Posterior cingulate gyrus (tissue), 11 donors: ENCODE measurements at places on chromosomes 12 and 14.
A peak's percentile ranks its signal among the peaks of the same experiment; 100 is the strongest.

GRCh38 chr12:54988402-54989054 lies 4.0 kb upstream of the TESPA1 start:
- DNase-seq: peak; percentile 99

DNA sequence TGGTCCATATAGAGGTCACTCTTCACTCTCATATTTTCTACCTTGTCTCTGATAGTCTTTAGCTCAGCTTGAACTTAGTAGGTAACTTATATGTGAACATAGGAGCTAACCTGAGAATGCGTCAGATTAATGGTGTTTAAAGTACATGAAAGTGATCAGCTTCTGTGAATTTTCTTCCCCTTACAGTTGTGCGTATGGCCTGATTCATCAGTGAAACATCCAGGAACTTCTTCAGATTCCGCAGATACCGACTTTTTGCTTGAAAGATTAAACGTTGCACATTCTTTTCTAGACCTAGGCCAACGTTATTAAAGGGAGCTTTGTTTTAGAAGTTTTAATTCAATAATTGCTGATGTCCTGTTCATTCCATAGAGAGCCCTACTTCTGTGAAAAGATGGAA lies 1945.1 kb upstream of the SEL1L start:
- no peak for DNase-seq

DNA sequence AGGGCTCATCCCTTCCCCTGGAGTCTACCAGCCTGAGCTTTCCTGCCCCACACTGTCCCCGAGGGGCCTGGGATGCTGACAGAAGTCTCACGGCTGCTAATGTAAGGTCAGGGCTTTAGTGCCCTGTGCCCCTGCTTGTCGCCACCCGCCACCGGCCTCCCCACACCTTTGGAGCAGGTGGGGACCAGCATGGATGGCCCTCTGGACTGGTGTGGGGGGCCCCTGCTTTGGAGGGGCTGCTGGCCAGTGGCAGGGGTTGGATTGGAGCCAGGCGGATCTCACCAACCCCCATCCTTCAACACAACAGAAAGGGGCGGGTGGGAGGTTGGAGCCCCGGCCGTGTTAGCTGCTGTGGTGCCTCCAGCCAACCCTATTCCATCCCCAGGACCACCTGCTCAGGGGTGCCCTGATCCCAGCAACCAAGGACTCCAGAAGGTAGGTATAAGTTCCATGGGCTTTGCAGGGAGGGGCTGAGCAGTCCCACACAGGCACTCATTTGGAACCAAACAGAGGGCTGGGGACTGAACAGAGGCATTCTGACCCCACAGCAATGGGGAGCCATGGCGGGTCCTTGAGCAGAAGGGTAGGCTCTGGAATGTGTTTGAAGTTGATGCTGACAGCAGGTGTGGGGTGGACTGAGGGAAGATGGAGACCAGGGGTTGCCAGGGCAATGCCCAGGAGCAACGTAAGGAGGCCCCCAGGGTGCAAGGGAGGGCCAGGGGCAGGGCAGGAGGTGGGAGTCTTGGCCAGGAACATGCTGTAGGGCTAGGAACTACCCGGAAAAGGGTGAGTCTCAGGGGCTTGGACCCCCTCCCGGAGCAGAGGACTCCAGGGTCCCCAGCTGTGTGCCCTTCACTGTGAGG lies 145.1 kb upstream of the C14orf180 start:
- DNase-seq: no peak

DNA sequence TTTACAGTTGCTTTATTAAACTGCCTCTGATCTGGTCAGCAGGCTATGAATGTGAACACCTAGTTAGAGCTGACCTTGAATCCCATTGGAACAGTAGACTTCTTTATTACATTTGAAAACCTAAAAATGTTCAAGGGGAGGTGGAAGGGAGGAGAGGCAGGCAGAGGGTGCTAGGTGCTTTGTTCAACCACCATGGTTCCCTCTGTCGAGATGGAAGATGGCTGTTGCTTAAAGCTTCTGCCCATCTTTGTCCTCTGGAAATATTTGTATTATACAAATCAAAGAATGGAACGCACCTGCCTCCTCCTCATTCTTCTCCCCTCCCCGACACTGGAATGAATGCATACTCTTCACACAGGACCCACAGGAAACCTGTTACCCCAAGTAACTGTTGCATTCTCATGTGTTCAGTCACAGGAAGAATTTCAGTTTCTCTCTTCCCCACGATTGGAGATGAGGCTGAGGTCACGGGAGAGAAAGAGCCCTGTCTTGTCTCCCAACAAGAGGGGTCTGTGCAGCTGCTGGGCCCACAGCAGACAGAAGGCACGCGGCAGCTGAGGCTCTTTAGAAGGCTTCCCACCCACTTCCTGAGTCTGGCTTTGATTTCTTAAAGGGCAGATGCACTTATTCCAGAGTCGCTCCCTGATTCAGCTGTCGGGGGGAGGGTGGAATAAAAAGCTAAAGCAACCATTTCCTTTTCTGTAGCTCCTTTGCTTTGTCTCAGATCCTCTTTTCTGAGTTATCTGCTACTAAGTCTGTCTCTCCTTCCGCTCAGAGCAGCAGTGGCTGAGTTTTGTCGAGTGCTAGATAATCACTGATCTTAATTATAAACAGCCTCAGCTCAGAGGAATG lies 217.9 kb upstream of the BTG1 start:
- DNase-seq: peak; percentile 20

DNA sequence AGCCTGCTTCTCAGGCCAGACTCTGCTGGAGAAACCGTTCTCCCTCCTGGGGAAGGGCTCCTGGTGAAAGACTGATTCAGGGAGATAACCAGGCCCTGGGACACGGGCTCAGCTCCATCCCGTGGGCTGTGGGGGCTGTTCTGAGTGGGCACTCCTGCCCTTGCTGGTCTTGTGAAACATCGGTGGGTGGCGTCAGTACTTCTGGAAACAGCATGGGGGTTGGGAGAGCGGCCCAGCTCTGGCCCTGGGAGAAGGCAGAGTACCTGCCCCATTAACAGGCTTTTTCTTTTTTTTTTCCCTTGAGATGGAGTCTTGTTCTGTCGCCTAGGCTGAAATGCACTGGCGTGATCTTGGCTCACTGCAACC lies 786 bp downstream of the SLC25A47 start:
- no peak for DNase-seq

DNA sequence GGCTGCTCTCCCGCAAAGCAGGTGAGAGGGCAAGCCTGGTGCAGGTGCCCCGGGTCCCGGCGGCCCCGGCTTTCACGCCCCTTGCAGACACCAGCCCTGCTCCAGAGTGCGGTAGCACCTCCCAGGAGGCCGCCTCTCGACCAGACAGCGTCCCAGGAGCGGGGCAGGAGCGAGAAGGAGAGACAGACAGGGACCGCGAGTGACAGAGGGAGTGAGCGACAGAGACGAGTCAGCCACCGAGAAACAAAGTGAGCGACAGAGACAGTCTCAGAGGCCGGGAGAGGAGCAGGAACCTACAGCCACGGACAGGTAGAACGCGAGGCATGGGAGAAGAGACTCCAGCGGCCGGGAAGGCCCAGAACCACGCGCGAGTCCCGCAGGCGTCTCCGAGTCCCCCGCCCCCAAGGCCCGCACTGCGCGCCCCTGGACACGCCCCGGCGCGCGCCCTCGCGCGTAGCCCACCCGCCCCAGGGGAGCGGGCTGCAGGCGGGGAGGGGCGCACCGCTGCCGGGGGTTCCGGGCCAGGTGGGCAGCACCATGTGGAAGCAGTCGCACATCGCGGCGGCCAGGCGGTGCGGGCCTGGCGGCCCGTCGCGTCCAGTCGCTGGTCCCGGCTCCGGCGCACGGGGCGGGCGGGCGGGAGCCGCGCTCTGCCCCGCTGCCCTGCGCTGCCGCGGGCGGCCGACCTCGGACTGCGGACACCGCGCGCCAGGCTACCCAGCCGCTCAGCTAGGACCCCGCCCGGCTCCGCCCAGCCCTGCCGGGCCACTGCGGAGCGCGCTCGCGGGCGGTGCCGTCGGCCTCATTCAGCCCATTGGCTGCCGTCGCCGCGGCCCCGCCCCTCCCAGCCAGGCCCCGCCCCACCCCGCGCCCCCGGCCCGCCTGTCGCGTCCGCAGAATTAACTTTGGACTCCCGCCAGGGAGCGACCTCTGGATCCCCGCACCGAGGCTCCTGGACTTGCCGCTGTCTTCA lies at the start of gene AHNAK2:
AHNAK2 (minus strand) TSS at position 694 of the 973 bp plus-strand sequence; CDS start at position 557, 137 bp downstream.
- no peak for DNase-seq

- no peak for DNase-seq
Measured at GRCh38 chr14:77377502-77377844, 294 bp downstream of the SAMD15 start.

DNA sequence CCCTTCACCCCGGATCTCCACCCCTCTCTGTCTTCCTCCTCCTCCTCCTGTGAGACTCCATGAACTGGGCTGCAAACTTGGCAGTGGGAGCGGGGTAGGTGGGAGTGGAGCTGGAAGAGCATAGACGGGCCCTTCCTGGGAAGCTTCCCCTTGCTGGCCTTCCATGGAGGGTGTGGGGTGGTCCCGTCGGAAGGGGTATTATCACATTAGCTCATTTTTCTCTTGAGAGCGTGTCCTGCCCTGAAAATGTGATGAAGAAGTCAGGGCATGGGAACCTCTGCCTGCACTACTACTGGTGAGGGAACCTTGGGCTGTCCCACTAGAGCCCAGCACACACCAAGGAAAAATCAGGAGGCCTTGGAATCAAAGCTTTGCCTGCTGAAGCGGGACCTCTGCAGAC lies 66.5 kb downstream of the CACNA1C start:
- no peak for DNase-seq

- peak; percentile 39 for DNase-seq
Measured at GRCh38 chr14:24365600-24366412, 2.2 kb upstream of the NFATC4 start.

DNA sequence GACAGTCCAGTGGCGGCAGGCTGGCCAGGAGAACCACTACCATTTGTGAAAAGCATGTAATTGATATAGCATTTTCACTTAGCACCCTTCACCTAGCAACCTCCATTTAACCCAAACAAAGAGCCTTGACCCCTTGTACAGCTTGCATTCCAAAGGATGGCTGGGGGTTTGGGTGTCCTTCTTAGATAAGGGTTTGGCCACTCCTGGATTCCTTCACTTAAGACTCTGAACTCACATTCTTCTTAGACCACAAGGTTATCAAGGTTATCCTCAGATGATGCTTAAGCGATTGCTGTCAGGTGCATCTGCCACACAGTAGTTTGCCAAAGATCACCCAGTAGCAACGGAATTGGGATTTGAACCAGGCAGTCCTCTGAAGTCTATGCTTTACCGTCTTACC lies 102.8 kb downstream of the ZNF664 start:
- DNase-seq: no peak

- no peak for DNase-seq
Measured at GRCh38 chr12:85659754-85660530, 176.3 kb downstream of the RASSF9 start.

DNA sequence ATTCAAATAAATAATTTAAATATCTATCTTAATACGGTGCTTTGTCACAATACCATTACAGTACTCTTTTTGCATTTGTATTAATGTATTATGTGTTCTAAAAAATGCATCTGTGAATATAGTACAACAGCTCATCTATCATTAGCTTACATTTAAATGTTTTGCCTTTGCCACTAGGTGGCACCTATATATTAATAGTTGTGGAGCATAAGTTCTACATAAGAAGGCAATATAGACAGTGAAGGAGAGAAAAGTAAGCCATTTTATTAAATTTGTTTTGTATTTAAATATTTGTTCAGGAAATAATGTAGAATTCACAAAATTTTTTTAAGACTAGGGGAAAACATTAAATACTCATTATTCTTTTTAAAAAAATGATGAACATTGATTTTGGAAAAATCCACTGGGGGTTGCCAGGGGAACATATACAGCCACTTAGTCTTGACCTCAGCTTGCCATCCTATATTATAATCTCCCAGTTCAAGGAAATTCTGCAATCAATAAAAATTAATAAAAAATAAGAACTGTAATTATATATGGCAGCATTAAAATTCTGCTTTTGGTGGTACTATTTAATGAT lies 9.8 kb downstream of the CCER1 start:
- no peak for DNase-seq

DNA sequence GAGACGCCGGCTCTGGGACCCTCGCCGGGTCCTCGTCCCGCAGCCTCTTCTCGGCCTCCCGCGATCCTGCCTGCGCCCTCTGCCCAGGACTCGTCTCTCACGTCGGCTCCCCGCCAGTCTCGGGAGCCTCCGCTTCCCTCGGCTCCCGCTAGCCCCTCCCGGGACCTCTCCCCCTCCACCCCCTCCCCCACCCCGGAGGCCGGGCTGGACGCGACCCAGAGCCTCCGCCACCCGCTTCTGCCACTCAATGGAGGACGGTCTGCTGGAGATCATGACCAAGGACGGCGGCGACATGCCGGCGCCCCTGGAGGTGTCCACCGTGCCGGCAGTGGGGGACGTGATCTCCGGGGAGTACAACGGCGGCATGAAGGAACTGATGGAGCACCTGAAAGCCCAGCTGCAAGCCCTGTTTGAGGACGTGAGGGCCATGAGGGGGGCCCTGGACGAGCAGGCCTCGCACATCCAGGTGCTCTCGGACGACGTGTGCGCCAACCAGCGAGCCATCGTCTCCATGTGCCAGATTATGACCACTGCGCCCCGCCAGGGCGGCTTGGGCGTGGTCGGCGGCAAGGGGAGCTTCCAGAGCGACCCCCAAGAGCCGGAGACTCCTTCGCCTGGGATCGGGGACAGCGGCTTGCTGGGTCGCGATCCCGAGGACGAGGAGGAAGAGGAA lies 568 bp downstream of the CCDC184 start:
- no peak for DNase-seq

DNA sequence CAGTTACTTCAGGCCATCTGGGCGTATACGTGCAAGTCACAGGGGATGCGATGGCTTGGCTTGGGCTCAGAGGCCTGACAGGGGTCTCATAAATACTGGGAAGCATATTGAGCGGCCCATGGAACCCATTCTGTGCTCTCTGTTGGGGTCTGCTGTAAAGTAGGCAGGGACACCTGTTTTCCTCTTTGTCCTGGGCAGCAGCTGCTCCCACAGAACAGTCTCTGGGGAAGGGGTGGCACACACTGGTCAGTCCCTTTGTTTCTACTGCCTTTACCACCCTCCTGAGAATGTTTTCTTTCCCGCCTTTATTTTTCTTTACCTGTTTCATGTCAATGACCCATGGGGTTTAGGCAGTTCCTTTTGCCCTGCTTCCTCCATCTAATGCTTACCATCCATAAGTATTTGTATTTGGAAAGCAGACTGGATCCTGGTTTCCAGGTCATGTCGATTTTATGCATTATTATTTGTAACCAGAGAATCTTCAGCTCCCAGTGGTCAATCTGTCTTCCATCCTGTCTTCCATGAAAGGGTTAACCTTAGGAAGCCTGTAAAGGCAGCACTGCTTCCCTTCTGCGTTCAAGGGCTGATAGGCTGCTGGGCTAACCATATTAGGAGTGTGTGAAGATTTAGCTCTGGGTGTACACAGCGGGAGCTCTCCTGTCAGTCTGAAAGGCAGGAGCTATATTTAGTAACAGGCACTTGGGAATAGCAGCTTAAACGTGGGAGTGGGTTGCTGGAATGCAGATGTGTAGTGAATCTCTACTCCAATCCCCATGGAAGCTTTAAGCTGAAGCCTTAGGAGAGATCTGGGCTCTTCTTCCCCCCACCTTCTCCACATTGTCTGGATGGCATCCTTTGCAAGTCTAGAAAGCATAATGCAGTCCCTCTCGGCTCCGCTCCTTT lies 124.0 kb downstream of the DYRK2 start:
- DNase-seq: no peak
